Naive thymus-derived CD8-positive, alpha-beta T cell (primary cell): ENCODE measurements at places on chromosomes 4 and X. TPM values are rescaled to one million over a fixed set of nuclear protein-coding genes. Genes with fewer than 3 reads are reported as not detected.

Gene PROM1
- total RNA-seq = not detected

Gene FAT4
- total RNA-seq = 0.03 TPM

Gene RAP2C
- total RNA-seq = 29.0 TPM

Gene PNCK
- total RNA-seq = not detected
